ENCODE measurements at places on chromosomes 6 and 20.

DNA sequence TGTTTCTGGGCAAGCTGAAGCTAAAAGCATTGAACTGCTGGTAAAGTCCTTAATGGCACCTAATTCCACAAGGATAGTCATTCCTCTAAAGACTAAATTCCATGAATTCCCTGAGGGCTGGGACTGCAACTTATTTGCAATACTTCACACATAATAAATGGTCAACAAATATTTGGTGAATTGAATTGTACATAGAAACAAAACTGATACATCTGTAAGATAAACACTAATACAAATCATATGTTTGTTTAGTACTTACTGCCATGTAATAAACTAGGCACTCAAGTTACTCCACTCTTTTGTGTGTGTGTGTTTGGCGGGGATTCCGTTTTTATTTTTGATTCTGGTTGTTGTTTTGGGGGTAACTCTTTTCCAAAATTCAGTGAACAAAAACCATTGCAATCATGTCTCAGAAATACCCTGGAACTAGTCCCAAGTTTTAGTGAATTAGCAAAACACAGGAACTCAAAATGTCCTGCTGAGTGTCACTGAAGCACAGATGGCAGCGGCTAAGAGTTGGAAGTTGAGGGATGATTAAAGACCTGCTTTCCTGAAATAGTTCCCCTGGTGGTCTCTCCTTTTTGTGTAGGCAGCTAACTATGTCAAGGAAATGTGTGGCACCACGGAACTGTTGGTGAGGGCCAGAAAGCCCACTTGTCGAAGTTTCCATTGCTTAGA is 74.8 kb upstream of the SNRPB2 start:
- DNase-seq, result no peak

- no peak for DNase-seq
Measured at GRCh38 chr6:33168284-33168601, 24.0 kb downstream of the COL11A2 start.

DNA sequence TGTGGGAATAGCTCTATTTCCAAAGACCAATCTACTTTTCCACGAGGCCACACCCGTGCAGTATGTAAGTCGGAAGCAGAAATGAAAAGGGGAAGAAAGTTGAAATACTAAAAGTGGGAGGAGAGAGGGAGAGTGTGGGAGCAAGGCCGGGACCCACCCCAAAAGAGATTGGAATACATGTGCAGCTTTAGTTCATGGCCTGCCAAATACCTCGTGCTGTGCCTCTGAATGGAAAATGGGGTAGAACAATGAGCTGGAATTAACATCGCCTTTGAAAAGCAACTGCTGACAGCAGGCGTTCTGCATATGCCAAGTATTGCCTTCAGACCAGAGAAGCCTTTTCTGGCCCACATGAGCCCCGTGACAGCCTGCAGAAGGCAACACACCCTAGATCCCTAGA is 155.6 kb downstream of the CD83 start:
- DNase-seq, result no peak

DNA sequence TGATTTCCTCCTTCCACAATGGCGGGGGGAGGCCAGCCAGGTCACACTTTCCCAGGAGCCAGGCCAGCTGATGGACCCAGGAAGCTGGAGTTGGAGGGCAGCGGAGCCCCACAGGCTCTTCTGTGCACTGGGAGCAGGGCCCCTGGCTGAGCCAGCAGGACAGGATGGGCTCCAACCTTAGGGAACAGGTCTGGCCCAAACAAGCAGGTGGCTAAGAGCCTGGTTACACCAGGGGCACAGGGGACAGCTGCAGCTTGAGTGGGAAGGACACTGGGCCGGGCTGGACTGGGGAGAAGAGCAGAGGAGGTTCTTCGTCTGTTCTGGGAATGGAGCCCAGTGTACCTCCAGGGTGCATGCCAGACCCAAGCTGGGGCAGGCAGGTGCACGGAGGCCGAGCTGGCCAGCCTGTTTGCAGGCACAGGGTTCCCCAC is 102.3 kb downstream of the DLL1 start:
- no peak for DNase-seq

- no peak for DNase-seq
Measured at GRCh38 chr6:7919871-7920270, 9.3 kb upstream of the TXNDC5 start.

GRCh38 chr20:57806975-57807374 is 97.2 kb upstream of the PMEPA1 start:
- DNase-seq, result no peak

DNA sequence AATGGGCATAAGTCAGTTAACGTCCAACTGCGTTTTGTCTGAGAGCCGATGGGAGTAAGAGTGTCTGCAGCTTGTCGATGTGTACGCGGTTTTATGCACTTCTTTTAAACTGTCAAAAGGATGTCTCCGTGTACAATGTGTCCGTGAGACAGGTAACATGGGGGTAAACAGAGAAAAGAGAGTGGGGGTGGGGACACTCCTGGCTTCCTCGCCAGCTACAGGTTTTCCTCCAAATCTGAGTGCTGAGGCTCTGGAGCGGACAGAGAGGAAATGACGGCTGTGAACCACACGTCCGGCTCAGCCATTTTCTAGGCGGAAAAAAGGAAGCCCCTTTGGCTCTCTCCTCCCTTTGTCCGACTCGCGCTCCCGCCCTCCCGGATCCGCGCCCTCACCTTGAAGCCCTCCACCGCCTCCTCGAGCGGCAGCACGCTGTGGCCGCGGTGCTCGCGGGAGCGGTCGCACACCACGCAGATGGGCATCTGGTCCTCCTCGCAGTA is 916 bp downstream of the TRIM27 start:
- DNase-seq, result peak; percentile 29

DNA sequence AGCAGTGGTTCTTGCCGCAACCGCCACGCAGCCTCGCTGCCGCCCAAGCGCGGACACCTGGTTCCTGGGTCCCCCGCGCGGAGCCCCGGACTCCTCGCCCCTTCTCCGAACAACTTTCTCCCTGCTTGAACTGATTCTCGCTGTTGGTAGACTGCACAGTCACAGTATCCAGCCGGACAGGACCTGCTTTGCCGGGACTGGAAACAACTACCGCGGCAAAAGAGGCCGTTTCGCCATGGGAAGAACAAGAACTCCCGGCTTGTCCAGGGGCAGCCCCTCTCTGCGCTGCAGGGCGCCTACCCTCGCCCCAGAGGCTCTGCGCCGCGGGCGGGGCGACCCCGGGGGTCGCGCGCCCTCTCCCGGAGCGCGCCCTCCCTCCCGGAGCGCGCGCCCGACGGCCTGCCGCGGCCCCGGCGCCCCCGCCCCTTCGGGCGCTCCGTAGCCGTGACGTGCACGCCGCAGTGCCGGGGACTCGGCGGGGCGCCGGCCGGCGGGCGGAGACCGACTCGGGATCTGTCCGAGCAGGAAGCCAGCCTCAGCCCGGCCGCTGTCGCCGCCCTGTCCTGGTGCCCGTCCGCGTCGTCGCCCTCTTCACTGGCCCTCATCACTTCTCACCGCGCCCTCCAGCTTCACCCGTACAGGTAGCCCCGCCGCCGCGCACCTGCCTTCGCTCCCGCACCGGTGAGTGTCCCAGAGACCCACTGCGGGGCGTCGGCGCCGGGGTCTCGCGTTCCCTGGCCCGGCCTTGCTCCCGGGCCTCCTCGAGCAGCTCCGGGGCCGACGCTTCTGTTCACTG is at the start of gene MYO6:
Gene MYO6 (plus strand): TSS at position 497 of the 796 bp plus-strand sequence. CDS start 68,309 bp downstream, outside the sequence.
- DNase-seq, result peak; percentile 73

DNA sequence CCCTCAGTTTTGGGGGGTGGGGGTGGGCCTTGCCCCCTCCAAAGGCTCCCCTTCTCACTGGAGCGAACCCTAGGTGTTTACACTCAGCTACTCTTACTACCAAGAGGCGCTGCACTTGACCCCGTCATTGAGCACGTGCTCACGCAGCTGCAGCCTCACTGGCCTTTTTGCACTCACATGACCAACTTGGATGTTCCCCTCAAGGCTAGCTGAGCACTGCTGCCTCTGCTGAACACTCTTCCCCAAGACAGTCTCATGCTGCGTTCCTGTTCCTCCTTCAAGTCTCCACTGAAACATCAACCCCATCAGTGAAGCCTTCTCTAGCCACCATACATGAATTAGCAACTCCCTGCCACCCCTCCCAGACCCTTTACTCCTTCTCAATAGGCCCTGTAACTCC is 4.0 kb downstream of the SOD2 start:
- no peak for DNase-seq

GRCh38 chr20:542777-543368 is 717 bp downstream of the CSNK2A1 start:
- DNase-seq, result peak; percentile 21

Data from progenitor cell of endocrine pancreas (in vitro differentiated cells).